Left ventricle myocardium inferior (tissue), 1 donor: ENCODE measurements at places on chromosomes 13 and 19.

DNA sequence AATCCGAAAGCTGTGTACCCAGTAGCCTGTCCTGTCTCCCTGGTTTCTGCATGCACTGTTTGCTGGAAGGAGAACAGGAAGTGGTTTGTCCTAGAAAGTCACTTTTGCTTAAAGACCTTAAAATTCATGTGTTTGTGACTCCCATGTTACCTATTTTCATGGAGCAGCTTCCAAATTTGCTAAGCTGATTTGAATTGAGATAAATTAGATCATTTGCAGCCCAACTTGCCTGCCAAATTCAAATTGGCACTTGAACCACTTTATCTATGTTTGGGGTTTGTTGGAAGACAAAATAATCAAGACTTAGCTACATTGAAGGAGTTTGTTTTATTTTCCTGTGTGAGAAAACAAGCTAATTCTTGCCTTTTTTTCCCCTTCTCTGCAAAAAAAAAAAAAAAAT, 532.5 kb downstream of the DIAPH3 start:
- H3K36me3 ChIP-seq: no peaks in the 10 kb centered on the region
- peaks cover 21% of the 10 kb centered on the region for H3K4me1 ChIP-seq
- no peak for DNase-seq
- H3K27ac ChIP-seq: no peak overlapping the region
- H3K4me3 ChIP-seq: no peak overlapping the region

- H3K4me3 ChIP-seq: no peak overlapping the region
- H3K27ac ChIP-seq: peak overlapping the region; percentile 72
- DNase-seq: no peak
- peaks cover 31% of the 10 kb centered on the region for H3K36me3 ChIP-seq
- H3K4me1 ChIP-seq: peaks cover 80% of the 10 kb centered on the region
These were observed 108.9 kb downstream of the ZAR1L start for GRCh38 chr13:32206097-32206740.

GRCh38 chr19:39483141-39483540, 2.5 kb downstream of the TIMM50 start:
- no peak overlapping the region for H3K27ac ChIP-seq
- H3K4me3 ChIP-seq: no peak overlapping the region
- no peak for DNase-seq
- H3K36me3 ChIP-seq: peaks cover 50% of the 10 kb centered on the region
- H3K27me3 ChIP-seq: no peaks in the 10 kb centered on the region

GRCh38 chr19:49142866-49143335, 12.3 kb downstream of the HRC start:
- H3K27ac ChIP-seq: peak overlapping the region; percentile 31
- no peaks in the 10 kb centered on the region for H3K36me3 ChIP-seq
- H3K27me3 ChIP-seq: no peaks in the 10 kb centered on the region
- H3K4me3 ChIP-seq: peak overlapping the region; percentile 70

DNA sequence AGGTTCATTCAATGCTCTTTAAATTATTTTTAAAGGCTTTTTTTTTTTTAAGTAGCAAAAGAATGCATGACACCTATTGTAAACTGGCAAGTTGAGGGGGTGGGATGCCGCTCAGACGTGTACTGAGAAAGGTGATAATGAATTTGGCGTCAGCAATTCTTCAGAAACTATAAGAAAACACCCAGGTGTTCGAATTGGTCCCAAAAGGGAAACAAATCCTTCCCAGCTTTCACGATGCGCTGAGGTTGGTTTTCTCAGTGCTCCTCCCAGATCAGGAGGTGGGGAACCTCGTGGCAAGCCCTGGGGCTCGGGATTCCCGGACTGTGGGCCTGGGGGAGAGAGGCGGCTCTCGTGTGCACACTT, 543 bp upstream of the FAM124A start:
- peak overlapping the region; percentile 89 for H3K27ac ChIP-seq
- peak overlapping the region; percentile 98 for H3K4me3 ChIP-seq
- H3K27me3 ChIP-seq: peaks cover under 1% of the 10 kb centered on the region
- no peaks in the 10 kb centered on the region for H3K36me3 ChIP-seq
- H3K4me1 ChIP-seq: peaks cover 40% of the 10 kb centered on the region

GRCh38 chr19:17530586-17530985, 19.1 kb downstream of the PGLS start:
- no peak for DNase-seq
- no peaks in the 10 kb centered on the region for H3K36me3 ChIP-seq
- H3K4me3 ChIP-seq: no peak overlapping the region
